T-helper 17 cell (primary cell): ENCODE measurements at places on chromosomes 7 and 10. TPM values are rescaled to one million over a fixed set of nuclear protein-coding genes. Genes with fewer than 3 reads are reported as not detected.

DNA sequence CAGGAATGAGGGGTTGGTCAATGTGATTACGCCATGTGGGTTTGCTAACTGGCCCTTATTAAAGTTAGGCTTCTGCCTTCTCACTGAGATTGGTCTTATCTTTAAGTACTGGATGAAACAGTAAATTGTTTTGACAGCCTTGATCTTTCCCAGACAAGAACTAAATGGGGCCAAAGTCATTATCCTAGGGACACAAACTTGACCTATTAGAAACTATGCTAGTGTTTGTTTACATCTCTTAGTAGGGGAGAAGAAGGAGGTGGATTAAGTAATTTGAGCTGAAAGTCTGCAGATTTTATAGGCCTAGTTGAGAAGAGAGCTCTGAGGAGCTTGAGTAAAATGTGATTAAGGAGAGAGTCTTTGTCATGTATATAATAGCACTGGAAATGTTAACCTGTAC lies 386.9 kb downstream of the HTR7 start:
- H3K4me3 ChIP-seq = no peak overlapping the region
- no peaks in the 10 kb centered on the region for H3K4me1 ChIP-seq
- no peaks in the 10 kb centered on the region for H3K27me3 ChIP-seq
- no peak overlapping the region for H3K27ac ChIP-seq

DNA sequence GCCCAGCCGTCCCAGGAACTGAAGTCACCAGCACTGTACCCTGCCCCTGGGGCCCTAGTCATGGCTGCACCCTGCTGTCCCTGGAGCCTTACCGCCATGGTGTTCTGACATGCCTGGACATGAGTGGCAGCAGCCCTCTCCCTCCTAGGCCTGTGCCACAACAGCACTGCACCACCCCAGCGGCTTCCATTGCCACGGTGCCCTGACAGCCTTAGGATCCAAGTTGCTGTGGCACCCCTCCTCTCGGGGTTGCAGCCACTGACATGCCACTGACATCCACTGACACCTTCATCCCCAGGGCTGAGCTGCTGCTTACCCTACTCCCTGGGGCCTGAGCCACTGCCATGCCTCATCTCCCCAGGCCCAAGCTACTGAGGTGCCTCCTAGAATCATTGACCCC lies 39.6 kb upstream of the SHH start:
- no peaks in the 10 kb centered on the region for H3K36me3 ChIP-seq
- peaks cover 37% of the 10 kb centered on the region for H3K27me3 ChIP-seq
- no peak overlapping the region for H3K4me3 ChIP-seq
- H3K27ac ChIP-seq = no peak overlapping the region
- DNase-seq = no peak

DNA sequence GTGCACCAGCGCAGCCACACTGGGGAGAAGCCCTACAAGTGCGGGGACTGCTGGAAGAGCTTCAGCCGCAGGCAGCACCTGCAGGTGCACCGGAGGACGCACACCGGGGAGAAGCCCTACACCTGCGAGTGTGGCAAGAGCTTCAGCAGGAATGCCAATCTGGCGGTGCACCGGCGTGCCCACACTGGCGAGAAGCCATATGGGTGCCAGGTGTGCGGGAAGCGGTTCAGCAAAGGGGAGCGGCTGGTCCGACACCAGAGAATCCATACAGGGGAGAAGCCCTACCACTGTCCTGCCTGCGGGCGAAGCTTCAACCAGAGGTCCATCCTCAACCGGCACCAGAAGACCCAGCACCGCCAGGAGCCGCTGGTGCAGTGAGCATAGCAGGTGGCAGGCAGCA lies 12.9 kb downstream of the ZSCAN25 start:
- peaks cover 24% of the 10 kb centered on the region for H3K4me1 ChIP-seq
- H3K27me3 ChIP-seq = no peaks in the 10 kb centered on the region
- H3K4me3 ChIP-seq = no peak overlapping the region

DNA sequence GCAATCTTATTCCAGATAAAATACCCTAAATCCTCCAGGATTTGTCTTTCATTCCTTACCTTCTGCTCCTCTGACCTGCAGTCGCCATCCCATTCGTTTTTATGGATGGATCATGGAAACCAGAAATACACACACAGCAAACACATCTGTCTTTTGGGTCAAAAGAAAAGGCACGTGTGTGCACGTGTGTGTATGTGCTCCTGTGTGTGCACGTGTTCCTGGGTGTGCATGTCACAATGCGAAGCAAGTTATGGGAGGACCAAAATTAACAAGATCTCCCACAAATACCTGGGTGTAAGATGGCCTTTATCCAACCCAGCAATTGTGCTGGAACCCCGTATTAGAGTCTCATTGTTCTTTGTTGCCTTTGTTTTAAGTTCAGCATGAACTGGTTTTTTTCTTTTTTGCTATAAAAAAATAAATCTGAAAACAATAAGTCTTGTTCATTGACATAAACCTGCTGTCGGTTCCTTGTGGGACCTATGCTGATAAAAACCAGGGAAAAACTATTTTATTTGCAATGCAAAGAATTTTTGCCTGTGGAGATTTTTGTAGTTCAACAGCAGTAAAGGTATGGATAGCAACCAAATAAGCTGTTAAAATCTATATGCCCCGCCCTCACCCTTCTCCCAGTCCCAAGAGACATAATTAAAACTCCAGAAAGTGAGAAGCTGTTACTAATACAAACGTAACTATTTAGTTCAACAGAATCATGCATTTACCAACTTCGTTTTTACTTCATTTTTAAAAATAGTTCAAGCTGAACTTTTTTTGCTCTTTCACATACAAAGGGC lies 229.6 kb downstream of the CREB5 start:
- H3K36me3 ChIP-seq = no peaks in the 10 kb centered on the region
- H3K4me3 ChIP-seq = no peak overlapping the region
- H3K27me3 ChIP-seq = peaks cover 9% of the 10 kb centered on the region
- H3K27ac ChIP-seq = no peak overlapping the region
- DNase-seq = no peak

DNA sequence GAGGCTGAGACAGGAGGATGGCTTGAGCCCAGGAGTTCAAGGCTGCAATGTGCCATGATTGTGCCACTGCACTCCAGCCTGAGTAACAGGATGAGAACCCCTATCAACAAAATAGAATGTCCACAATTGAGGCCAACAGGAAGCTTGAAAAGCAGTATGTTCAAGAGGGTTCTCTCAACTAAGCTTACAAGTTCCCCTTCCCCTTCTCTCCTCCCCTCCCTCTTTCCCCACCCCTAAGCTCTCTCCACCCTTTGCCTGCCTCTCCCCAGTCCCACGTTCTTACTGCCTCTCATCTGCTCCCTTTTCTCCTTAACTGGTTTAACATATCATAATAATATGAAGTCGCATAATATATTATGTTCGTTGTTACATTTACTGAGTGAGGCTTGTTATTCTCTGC lies 35.4 kb downstream of the KIAA1549 start:
- H3K4me3 ChIP-seq = no peak overlapping the region
- H3K27ac ChIP-seq = no peak overlapping the region
- H3K36me3 ChIP-seq = no peaks in the 10 kb centered on the region
- no peak for DNase-seq

DNA sequence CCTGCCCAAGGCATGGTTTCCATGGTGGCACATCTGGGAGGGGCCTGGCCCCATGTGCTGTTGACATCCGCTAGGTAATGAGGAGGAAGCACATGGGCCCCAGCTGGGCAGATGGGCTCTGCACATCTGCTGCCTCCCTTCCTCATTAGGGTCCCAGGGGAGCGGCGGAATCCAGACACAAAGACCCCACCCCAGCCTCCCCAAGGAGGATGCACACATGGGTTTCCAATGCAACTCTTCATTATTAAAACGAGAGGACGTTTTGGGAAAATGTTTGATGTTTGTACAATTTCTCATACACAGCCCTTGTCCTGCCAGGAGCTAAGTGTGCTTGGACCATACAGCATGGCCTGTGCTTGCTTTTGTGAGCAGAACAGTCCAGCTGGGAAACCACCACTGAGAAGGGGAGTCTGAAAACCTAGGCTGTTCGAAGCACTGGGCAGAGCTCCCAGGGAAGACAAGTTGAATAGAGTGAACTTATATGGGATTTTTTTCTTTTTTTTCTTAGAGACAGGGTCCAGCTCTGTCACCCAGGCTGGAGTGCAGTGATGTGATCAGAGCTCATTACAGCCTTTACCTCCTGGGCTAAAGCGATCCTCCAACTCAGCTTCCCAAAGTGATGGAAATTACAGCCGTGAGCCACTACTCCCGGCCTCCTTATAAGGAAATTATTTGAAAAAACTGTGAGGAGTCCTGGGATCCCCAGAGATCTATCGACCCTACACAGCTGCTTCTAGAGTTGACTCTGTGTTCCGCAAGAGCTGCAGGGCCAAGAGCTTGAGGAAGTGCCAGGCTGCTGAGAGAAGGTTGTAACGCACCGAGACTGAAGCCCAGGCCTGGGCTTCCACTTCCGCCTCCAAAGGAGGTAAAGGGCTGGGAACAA lies 23.4 kb downstream of the FAM107B start:
- no peak overlapping the region for H3K27ac ChIP-seq
- no peaks in the 10 kb centered on the region for H3K4me1 ChIP-seq
- no peak for DNase-seq

DNA sequence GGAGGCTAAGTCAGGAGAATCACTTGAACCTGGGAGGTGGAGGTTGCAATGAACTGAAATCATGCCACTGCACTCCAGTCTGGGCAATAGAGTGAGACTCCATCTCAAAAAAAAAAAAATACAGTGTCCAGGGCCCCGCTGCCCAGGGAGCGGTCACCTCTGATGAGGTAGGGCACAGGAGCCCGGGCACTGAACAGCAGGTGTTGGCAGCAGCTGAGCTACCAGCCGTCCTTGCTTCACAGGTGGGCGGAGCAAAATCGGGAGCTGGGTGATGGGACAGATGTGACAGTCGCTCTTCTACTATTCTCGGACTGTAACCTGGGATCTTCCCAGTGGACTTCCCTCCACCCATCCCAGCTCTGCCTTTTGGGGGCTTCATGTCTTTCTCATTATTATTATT lies 49.4 kb downstream of the GTF2IRD1 start:
- H3K27ac ChIP-seq = no peak overlapping the region
- H3K27me3 ChIP-seq = no peaks in the 10 kb centered on the region
- no peak overlapping the region for H3K4me3 ChIP-seq
- H3K36me3 ChIP-seq = no peaks in the 10 kb centered on the region
- DNase-seq = no peak
- H3K4me1 ChIP-seq = no peaks in the 10 kb centered on the region

DNA sequence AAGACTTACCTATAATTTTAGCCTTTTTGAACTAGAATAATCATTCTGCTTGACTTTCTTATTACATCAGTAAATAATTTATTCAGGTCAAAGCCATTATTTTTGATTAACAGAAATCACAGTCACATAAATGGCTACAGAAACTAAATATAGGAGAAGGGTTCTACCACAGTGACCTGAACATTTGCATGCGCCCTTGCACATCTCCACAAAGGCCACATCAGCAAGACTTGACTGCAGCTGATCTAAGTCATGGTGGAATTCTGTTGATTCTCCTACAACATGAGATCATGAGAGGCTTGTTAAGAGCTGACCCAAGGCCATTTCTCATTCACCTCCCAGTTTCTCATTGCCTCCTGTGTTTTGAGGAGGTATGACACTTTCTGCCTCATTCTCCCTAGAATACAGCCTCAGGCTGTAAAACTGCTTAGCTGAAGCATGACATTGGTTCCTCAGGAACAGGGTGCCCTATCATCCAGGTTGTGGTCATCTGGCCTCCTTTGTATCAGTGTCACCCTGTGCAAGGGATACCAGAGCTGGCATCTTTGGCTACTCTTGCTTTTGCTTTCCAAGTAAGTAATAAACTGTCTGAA lies 6.7 kb upstream of the IMMP2L start:
- no peaks in the 10 kb centered on the region for H3K4me1 ChIP-seq
- H3K4me3 ChIP-seq = no peak overlapping the region
- no peak overlapping the region for H3K27ac ChIP-seq
- no peak for DNase-seq
- peaks cover 11% of the 10 kb centered on the region for H3K27me3 ChIP-seq

GRCh38 chr7:24050991-24051560 lies 232.9 kb upstream of the NPY start:
- H3K27ac ChIP-seq = no peak overlapping the region
- peaks cover 17% of the 10 kb centered on the region for H3K4me1 ChIP-seq
- DNase-seq = no peak
- H3K27me3 ChIP-seq = peaks cover 36% of the 10 kb centered on the region
- H3K36me3 ChIP-seq = no peaks in the 10 kb centered on the region

DNA sequence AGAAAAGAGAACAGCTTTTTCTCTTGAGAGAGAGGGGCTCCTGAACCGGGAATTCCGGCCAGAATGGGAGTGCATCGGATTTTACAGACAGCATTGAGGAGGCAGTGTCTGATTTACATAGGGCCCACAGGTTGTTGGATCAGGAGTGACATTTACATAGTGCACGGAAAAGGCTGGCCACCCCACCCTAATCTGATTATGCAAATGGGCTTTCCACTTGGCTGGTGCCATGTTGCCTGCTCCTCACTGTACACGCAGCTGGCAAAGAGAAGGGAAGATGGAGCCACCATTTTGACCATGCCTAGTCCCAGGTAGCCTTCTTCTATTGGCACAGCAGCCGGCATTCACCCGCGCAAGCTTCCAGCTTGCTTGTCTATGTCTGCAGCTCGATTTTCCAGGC lies 77.5 kb upstream of the FAM171A1 start:
- no peak overlapping the region for H3K4me3 ChIP-seq
- peaks cover 72% of the 10 kb centered on the region for H3K27me3 ChIP-seq
- no peak overlapping the region for H3K27ac ChIP-seq
- no peak for DNase-seq

- H3K27me3 ChIP-seq = peaks cover 21% of the 10 kb centered on the region
- H3K36me3 ChIP-seq = no peaks in the 10 kb centered on the region
- H3K4me1 ChIP-seq = no peaks in the 10 kb centered on the region
- DNase-seq = no peak
- no peak overlapping the region for H3K27ac ChIP-seq
- H3K4me3 ChIP-seq = no peak overlapping the region
Observed at GRCh38 chr7:141342621-141343408, 208.4 kb upstream of the AGK start.

- no peaks in the 10 kb centered on the region for H3K36me3 ChIP-seq
- DNase-seq = no peak
- peaks cover 67% of the 10 kb centered on the region for H3K27me3 ChIP-seq
- H3K4me3 ChIP-seq = no peak overlapping the region
- H3K27ac ChIP-seq = no peak overlapping the region
Observed at GRCh38 chr7:31052487-31052840, 356 bp downstream of the ADCYAP1R1 start.

DNA sequence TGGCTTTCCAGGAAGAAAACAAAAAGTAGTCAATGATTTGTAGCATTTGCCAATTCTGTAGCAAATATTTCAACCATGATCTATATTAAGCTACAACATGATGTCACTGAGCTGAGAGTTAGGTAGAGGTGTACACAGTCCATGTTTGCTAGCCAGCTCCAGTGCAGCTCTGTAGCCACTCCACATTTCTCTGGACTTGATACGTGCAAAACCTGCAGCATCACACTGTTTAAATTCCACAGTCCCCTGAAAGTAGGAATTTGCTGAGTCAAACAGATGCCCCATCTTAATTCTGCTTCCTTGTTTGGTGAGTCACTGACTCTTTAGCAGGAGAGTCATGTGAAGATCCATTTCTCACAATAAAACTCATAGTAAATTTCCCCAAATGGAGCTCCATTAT lies 89.8 kb upstream of the LRRTM3 start:
- DNase-seq = no peak
- no peaks in the 10 kb centered on the region for H3K27me3 ChIP-seq
- H3K36me3 ChIP-seq = no peaks in the 10 kb centered on the region
- no peak overlapping the region for H3K27ac ChIP-seq
- H3K4me1 ChIP-seq = no peaks in the 10 kb centered on the region

PNLIPRP2 gene
- total RNA-seq = not detected

ANXA8L1 gene
- not detected for total RNA-seq

SPDYE3 gene
- not detected for total RNA-seq

MKRN1 gene
- total RNA-seq = 128 TPM

MRPL43 gene
- total RNA-seq = 30.8 TPM

RNF32 gene
- 1.8 TPM for total RNA-seq

EPDR1 gene
- total RNA-seq = not detected

COPG2 gene
- 7.6 TPM for total RNA-seq

PIP gene
- total RNA-seq = not detected
